ENCODE measurements at places on chromosomes 3 and 15.
A peak's percentile ranks its signal among the peaks of the same experiment; 100 is the strongest.

- DNase-seq: no peak
Measured at GRCh38 chr3:181581656-181582055, 130.1 kb upstream of the SOX2 start.

DNA sequence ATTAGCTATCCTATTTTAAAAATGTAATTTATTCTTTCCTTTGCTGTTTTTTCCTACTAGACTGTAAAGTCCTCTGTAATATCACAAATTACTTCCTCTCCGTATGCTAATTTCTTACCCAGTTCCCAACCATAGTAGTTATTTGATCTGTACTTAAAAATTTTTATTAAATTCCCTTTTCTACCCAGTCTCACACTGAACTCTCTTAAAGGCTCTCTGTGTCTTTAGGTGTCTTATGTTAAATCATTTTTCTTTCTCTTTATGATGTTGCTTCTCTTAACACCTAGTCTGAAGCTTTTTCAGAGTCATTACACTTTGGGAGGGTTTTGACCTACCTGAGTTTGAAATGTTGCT lies 378.6 kb downstream of the NSUN3 start:
- DNase-seq: no peak

GRCh38 chr3:46516521-46516920 lies 18.7 kb downstream of the RTP3 start:
- DNase-seq: no peak

DNA sequence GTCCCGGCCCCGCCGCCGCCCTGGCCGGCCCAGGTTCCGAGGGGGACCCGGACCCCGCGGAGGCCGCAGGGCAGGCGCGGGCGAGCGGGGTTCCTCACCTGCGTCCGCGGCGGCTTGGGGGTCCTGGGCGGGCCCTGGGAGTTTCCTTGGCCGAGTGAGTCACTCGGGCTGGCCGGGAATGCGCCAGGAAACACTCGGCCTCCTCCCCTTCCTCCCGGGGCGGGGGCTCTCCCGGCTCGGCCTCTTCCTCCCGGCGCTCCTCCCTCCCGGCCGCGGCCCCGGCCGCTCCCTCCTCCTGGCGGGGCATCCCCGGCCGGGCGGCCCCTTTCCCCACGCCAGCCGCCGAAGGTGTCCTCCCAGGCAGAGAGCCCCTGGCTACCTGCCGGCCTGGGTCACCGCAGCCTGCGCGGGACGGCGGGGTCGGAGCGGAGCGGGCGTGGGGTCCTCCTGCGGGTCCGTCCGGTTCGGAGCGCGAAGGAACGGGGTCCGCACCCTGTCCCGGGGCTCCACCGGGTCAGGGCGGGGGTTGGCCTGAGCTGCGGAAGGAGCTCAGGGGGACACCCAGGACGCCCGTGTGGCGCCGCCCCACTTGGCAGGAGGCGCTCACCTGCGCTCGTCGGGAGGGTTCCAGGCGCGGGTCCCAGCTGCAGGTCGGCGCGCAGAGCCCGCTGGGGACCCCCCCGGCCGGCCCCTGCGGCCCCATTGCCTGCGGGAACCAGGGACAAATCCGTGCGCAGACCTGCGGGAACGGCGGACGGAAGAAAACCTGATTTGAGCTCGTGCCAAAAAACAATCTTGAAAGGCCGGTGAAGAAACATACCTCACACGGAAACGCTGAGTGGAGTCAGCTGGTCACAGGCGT lies at the start of gene CYFIP1:
TSS of gene CYFIP1 (minus strand) at position 180 of the 862 bp plus-strand sequence. CDS start 33,083 bp downstream, outside the sequence.
- DNase-seq: peak; percentile 25

DNA sequence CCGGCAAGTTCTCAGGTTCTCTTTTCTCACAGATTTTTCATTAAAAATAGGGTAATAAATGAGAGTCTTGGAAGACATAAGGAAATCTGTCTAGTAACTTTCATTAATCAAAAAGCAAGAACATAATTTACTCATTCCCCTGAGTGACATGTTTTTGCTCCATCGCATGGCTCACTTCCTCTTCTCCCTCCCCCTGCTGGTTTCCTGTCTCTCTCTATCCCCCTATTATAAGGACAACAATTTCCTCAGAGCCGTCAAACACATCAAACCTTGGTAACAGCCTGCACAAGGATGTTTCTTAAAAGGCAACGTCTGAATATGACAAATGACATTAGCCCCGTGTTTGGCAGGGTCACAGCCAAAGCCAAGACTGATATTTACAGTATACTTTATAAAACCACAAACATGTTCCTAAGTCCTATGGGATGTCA lies 1149.6 kb downstream of the IGSF11 start:
- peak; percentile 21 for DNase-seq

DNA sequence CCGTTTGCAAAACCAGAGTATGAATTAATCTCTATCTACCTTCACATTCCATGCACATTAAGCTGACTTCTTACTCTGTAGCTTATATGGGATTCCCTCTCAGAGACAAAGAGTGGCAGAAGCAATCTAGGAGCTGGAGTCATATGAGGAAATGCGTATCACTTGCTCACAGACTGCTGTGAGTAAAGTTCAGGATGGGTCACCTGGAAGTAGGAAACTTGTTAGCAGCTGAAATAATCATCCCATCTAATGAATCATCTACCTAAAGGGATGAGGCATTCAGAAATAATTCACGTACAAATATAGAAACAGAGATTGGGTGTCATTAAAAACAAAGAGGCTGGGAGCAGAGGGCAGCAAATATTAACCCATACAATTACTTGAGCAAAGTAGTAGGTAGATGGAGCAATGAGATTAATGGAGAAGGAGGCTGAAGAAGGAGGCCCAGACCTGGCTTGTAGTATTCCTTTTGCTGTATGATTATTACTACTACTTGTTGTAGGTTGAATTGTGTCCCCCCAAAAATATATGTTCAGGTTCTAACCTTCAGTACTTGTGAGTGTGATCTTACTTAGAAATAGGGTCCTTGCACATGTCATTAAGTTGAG lies 866.3 kb downstream of the ROBO2 start:
- no peak for DNase-seq

DNA sequence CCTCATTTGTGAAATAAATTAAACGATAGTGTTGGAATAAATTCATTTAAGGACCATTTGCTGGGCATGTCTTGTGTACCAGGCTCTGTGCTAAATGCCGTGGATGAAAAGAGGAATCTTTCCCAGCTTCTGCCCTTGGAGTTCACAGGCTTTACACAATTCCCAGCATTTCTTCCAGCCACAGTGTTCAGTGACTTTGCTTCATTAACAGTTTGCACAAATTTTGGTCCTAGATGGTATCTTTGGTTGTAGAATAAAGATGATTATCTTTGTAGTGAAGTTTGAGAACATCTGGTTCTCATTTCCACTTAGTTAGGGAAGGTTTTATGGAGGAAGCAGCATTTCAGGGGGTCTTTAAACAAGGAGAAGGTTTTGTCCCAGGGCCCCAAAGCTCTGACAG lies 100.1 kb downstream of the LRTM1 start:
- DNase-seq: no peak

DNA sequence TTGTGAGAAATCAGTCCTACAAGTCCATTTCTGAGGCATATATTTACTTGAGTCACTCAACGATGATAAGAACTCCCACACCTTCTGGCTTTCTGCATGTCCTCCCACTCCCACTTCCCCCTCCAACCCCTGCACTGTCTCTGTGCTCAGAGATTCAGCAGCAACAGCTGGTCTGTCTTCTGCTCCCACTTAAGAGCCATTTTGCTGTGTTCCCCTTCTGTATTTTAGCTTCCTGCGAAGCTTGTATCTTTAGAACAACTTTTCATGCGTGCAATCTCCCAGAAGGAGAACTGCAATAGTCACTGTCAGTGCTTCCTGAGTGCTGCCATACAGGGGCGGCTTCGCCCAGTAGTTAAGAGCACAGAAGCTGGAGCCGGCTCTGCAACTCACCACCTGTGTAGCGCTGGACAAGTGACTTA lies 90.0 kb upstream of the SPATA12 start:
- DNase-seq: no peak
